ENCODE measurements at places on chromosomes 6 and 20.
A peak's percentile ranks its signal among the peaks of the same experiment; 100 is the strongest.

DNA sequence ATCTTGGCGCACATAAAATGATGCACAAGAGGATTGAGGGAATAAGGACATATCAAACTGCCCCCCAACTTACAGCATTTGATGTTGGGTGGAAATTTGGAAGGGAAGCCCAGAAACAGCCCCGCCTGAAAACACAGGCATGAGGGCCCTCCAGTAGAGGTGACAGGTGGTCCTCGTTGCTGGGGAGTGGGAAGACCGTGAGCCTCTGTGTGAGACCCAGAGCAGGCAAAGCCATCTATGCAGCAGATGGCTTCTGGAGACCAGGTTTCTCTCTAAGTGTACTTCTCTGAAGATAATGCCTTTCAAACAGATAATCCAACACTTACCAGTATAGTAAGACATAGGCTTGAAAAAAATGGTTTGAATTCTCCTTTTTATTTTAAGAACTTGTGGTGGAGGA is 132.2 kb upstream of the INSM1 start:
- DNase-seq = no peak

- DNase-seq = no peak
Measured at GRCh38 chr6:134577998-134578397, 260.1 kb upstream of the SGK1 start.

DNA sequence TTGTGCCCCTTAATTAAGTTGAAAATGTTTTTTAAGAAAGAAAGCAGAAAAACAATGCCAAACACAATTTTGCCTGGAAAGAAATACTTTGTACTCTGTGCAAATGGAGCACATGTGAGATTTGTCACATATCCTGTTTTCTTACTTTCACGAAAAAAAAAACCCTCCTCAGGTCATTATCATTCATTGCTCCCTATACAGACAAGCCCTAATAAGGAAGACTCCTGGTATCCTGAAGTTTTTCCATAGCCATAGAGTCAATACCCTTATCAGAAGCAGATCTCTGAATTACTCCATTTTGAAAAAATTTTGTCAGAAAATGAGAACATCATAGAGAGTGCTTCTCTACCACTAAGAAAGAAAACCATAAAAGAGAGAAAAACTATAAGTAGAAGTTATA is 14.0 kb upstream of the NT5E start:
- no peak for DNase-seq

GRCh38 chr6:40378071-40378724 is 209.0 kb downstream of the LRFN2 start:
- DNase-seq = no peak

DNA sequence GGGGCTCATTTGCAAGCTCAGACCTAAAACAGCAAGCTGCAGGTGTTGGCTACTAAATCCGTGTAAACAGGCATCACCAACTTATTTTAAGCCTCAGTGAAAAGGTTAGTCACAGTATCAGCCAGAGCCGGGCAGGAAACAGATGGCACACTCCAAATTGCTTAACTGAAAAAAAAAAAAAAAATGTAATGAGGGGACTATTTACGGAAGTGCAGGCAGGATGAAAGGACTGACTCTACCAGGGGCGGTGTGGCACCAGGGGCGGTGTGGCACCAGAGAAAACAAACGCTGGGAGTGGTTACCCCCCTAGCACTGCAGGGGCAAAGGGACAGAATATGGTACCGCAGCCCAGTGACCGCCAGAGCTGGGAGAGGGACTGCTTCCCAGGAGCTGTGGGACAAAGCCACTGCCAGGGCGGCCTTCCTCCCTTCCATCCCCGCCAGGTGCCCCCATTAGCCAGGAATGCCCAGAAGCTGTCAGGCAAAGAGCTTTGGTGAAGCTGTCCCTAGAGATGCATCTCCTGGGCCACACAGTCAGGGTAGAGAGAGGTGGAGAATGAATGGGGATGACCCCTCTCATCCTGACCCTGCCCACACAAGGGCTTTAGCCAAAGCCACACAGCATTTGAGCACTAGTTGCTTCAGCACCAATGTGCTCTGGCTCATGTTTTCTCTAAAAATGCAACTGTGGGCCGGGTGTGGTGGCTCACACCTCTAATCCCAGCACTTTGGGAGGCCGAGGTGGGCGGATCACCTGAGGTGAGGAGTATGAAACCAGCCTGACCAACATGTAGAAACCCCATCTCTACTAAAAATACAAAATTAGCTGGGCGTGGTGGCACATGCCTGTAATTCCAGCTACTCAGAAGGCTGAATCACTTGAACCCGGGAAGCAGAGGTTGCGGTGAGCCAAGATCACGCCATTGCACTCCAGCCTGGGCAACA is 39.6 kb upstream of the GFOD1 start:
- no peak for DNase-seq

DNA sequence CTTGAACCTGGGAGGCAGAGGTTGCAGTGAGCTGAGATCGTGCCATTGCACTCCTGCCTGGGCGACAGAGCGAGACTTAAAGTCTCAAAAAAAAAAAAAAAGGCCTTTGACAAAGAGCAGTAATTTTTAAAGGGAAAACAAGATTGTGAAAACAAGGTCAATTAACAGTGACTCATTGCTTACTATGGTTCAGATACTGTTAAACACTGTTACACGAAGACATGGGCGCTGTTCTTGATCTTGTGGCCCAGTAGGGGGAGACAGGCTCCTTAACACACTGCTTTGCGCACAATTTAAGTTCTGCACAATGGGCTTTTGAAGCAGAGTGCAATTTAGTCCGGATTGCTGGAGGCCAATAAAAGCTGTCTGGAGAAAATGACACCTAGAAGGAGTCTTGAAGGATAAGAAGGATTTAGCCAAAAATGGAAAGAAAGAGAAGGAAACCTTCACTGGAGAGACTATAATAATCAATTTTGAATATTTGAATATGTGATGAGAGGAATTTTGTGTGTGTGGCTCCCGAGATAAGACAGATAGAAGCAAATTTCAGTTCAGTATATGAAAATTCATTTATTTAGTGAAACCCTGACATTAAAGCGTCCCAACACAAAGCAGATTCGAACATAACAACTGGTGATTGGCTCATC is 6.0 kb upstream of the LATS1 start:
- no peak for DNase-seq

- DNase-seq = peak; percentile 70
Measured at GRCh38 chr20:21739682-21740081, 34.2 kb downstream of the PAX1 start.

DNA sequence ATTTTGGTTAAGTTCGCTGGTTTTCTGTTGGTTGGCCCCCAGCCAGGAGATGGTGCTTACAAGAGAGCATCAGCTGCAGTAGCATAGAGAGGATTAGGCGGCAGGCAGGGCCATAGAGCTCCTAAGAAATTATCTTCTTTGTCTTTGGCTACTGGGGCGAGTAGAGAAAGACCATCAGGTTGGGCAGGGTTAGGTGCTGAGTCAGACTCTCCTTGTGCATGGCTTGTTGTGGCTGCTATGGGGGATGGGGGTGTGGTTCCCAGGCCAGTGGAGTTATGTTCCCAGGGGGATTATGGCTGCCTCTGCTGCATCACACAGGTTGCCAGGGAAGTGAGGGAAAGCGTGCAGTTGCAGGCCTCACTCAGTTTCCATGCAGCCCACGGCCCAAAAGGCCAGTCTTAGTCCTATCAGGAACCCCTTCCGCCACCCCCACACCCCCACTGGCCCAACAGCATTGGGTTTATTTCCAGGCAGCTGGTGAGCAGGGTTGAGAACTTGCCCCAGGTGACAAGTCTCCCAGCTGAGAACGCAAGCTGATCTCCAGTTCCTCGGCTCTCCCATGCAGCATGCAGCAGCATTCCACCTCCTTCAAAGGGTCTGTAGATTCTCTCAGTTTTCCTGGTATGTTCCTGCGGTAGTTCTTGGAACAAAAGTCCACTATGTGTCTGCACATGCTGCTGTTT is 243.7 kb downstream of the UTRN start:
- DNase-seq = no peak

- DNase-seq = peak; percentile 28
Measured at GRCh38 chr20:51871943-51872342, 69.6 kb upstream of the SALL4 start.

- DNase-seq = no peak
Measured at GRCh38 chr20:39623584-39624234, 661.6 kb downstream of the DHX35 start.

GRCh38 chr6:135850882-135851281 is 619 bp upstream of the PDE7B start:
- DNase-seq = no peak

- DNase-seq = no peak
Measured at GRCh38 chr20:17611540-17612286, 41.8 kb downstream of the DSTN start.

GRCh38 chr6:120278689-120279396 is 929.3 kb upstream of the MAN1A1 start:
- DNase-seq = no peak

DNA sequence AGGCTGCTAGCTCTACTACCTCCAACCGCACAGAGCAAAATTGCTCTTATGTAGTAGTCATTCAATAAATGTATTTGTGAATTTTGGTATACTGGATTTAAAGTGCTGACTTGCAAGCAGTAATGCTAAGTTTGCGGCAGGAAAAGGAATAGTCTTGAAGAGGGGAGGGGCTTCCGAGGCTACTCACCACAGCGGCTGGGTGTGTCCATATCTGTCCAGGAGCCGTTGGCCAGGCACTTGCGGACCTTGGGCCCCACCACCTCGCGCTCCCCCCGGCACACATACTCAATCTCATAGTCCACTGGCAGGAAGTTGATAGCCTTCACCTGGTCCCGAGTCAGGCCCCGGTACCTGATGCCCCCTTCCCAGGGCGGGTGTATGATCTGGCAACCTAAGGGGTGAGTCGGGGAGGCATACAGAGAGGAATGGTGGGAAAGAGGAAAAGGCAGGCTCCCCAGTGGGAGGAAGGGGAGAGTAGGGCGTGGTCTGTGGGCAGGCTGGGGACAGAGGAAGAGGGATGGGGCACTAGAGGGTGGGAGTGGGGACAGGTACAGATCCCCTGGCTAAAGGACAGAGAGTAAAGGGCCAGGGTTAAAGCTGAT is 1.7 kb downstream of the GABBR1 start:
- no peak for DNase-seq

DNA sequence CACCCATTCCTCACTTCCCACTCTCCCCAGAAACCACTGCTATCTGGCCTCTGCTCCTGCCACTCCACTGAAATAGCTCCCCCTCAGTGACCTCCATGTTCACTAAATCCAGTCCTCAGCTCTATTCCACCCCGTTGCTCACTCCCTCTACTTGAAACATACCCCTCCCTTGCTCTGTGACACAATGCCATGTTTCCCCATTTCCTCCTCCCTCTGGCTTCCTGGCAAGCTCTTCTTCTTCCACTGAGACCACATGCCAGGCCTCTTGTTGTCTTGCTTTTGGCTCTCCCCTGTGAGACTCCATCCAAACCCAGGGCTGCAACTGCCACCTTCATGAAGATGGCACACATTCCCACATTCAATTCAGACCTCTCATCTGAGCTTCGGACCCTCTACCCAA is 13.9 kb downstream of the TMEM151B start:
- no peak for DNase-seq

DNA sequence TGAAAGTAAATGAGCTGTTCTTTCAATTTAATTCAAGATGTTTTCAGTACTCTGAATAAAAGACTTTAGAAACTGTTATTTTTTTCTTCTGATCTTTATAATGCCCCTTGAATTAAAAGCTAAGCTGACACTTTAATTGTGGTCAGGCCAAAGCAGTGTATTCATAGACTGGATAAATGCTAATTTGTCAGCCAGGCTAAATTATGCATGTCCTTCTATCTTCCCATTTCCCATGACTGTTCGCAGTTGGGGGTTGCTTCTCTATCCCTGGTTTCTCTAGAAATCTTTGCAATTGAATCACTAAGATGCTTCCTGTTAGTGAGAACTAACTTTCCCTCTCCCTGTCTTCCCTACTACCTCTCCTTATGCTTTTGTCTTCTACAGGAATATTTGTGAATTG is 396.2 kb downstream of the RFPL4B start:
- DNase-seq = no peak

DNA sequence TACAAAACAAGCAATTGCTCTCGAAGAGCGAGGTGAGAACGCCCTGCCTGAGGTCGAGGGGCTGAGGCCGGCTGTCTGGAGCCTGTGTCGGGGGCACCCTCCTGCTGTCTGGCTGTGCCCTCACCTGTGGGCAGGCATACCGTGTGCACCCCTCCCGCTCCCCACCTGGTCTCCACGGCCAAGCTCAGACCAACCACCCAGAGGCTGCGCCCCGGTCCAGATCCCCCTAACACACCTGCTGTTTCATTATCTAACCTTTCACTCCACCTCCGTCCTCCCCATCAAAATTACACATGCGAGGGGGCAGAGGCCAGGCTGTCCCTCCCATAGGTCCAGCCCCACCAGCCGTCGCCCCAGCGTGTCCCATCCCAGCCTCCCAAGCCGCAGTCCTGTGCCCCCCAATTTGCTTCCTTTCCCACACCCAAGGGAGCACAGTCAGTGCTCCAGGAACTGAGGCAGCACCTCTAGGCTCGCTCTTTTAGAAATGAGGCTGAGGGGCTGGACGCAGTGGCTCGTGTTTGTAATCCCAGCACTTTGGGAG is 35.2 kb downstream of the NTSR1 start:
- no peak for DNase-seq

GRCh38 chr6:6678185-6678671 is 89.7 kb downstream of the LY86 start:
- no peak for DNase-seq

DNA sequence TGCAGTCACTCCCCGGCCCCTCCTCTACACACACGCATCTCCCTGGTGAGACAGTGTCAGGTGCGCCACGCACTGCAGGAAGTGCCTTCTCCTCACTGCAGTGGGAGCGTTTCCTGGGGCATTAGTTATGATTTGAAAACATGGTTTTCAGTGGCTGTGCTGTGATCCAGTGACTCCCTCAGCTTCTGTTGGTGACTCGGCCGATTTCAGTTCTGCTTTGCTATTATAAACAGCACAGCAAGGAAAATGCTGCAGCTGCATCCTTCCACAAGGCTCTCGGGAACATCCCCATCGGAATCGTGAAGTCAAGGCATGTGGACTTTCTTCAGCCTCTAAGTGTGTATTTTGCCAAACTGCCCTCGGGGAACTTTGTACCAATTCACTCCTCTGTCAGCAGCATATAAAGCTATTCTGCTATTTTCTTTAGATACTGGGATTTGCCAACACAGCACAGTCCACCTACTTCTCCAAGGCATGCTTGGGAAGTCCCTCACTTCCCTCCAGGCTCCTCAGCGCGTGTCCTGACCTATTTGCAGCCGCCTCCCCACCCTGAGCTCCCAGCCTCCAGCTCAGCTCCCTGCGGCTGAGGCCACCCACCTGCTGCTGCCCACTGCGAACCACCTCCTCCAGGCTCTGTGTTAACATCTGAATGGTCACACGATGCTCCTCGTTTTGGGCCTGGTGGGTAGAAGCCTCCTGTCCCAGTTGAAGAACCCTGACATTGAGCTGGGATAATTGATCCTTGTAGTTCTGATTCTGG is 54.5 kb downstream of the GINS1 start:
- DNase-seq = no peak

DNA sequence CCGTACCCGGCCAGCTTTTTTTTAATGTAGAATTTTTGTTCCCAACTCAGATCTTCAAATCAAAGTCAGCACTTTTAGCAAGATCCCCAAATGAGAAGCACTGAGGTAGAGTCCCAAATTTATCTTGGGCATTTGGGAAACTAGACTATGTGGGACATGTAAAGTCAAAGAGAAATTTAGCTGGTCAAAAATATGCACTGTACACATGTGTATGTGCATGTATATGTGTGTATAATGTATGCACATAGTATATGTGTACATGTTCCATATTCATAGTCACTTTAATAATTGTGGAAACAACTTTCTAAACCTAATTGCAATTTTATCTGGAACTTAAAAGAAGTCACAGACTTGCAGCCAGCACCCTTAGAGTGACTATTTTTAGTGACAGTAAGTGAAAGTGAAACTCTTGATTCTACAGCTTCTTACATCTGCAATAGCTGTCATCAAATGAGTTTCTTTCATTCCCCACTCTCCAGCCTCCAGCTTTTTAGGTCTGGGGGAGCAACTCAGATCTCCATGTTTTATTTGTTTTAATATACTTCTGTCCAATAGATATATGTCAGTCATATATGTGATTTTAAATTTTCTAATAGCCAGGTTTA is 53.6 kb downstream of the CDC40 start:
- DNase-seq = no peak
